ENCODE measurements at places on chromosomes 4 and X.

DNA sequence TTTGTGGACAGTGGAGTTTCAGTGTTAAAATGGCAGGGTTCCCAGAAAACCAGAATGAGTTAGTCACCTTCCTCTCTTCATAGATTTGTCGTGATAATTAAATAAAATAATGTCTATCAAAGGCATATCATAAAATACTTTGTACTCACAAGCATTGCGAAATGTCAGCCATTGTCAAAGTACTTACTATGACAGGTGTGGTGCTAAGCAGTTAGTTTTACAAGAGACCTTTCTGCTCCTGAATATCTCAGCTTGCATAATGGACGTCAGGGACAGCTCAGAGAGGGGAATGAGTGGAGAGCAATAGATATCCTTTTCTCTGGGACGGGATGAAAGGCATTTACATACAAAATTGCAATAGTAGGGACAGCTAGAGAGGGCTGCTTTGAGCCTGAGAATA lies 560.9 kb downstream of the KCNIP4 start:
- no peak for DNase-seq

- no peak for DNase-seq
Measured at GRCh38 chr4:148608968-148609367, 166.8 kb upstream of the NR3C2 start.

DNA sequence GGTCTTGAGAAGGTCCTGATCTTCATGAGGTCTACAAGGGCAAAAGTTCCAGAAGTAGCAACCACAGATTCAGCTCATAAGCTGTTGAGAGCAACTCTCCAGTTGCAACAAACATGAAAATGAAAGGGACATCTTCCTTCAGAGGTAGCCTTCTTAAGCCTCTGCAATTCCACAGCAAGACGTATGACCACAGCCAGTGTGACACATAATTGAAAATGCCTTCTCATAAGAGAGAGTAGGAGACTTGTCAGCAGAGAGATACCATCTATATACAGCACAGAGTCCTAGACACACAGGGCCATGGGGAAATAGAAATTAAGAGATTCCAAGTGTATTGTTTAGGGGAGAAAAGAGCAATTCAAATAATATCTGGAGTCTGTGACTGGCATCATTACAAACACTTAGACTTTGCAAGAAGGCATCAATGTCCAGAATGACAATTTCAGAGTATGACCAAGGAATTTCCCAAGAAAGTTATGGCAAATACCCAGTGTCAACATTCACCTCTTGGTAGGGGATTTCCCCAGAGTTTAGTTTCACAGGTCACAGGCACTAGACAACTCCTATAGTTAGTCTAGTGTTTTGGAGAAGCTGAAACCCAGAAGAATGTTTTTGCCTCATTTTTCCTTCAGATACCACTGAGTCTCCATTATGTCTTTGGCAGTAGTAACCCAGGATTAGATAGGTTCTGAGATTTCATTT lies 340.3 kb downstream of the ZNF674 start:
- DNase-seq = no peak

DNA sequence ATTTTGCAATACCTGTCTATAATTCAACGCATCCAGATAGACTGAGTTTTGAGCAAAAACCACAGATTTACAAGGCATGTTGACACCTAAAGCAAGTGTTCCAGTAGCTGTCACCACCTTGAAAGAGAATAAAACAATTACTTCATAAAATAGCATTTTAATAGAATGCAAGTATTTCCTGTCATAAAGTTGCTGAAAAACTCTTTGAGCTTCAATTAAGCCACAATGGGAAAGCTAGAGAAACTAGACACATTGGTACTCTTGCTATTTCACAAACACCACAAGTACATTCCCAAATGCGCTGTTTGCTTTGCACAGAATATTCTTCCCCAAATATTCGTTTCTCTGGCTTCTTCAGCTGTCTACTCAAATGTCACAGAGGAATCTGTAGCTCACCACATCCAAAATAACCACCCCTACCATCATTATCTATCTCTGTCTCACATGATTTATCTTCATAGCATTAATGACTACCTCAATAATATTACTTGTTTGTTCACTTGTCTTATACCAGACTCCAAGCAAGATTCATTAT lies 70.3 kb downstream of the DDX60 start:
- no peak for DNase-seq

- DNase-seq = peak; percentile 63
Measured at GRCh38 chr4:148893095-148893494, 450.9 kb upstream of the NR3C2 start.

Data from body of pancreas (tissue), 4 donors.